ENCODE measurements at places on chromosomes 6 and 20. TPM values are rescaled to one million over a fixed set of nuclear protein-coding genes. Genes with fewer than 3 reads are reported as not detected.

The PSORS1C1 gene
- 0.19 TPM for total RNA-seq

The SAMD10 gene
- 0.38 TPM for total RNA-seq

The TAF4 gene
- 2.7 TPM for total RNA-seq

The C6orf132 gene
- 1.2 TPM for total RNA-seq

The EEF1A2 gene
- 0.38 TPM for total RNA-seq

The NKX2-4 gene
- total RNA-seq = not detected

The ZC2HC1B gene
- not detected for total RNA-seq

The TMEM74B gene
- total RNA-seq = not detected

The CST4 gene
- total RNA-seq = 0.77 TPM

The BLCAP gene
- total RNA-seq = 29.6 TPM

The OTOR gene
- not detected for total RNA-seq

The PPT2 gene
- total RNA-seq = 10.2 TPM

The CYP24A1 gene
- total RNA-seq = 0.96 TPM

The PRRT1 gene
- not detected for total RNA-seq

The DDAH2 gene
- 58.1 TPM for total RNA-seq

The FAM209A gene
- total RNA-seq = not detected

The TSHZ2 gene
- total RNA-seq = 1.4 TPM

The MAFB gene
- total RNA-seq = under 0.01 TPM

The RSPO3 gene
- 2.0 TPM for total RNA-seq

The TMEM14A gene
- total RNA-seq = 30.2 TPM

The PRSS16 gene
- total RNA-seq = 0.19 TPM

The TRIM10 gene
- under 0.01 TPM for total RNA-seq

The CST2 gene
- 6.9 TPM for total RNA-seq

The MICAL1 gene
- 40.3 TPM for total RNA-seq

The TFAP2C gene
- not detected for total RNA-seq

The STK4 gene
- total RNA-seq = 31.0 TPM

The PRSS35 gene
- total RNA-seq = 1.7 TPM

The ATG5 gene
- 60.0 TPM for total RNA-seq

The MYBL2 gene
- 20.1 TPM for total RNA-seq

The PDE7B gene
- total RNA-seq = 60.0 TPM

The ARHGAP40 gene
- not detected for total RNA-seq

The PNLDC1 gene
- 0.19 TPM for total RNA-seq

The CAGE1 gene
- total RNA-seq = under 0.01 TPM

The PBOV1 gene
- not detected for total RNA-seq

The ENPP5 gene
- total RNA-seq = 5.6 TPM

The RTN4IP1 gene
- 12.3 TPM for total RNA-seq

The SRXN1 gene
- 64.3 TPM for total RNA-seq

The HLA-DMA gene
- total RNA-seq = 6.2 TPM

The EDN1 gene
- total RNA-seq = 87.4 TPM

The OLIG3 gene
- not detected for total RNA-seq

The FAM209B gene
- total RNA-seq = not detected

Data from regular cardiac myocyte (primary cell).